Psoas muscle (tissue), 8 donors: ENCODE measurements at places on chromosomes 2 and 18. TPM values are rescaled to one million over a fixed set of nuclear protein-coding genes. Genes with fewer than 3 reads are reported as not detected.
A peak's percentile ranks its signal among the peaks of the same experiment; 100 is the strongest.

GRCh38 chr2:237096201-237096600 is 10.5 kb downstream of the COPS8 start:
- DNase-seq = no peak
- peaks cover 76% of the 10 kb centered on the region for H3K4me1 ChIP-seq
- H3K36me3 ChIP-seq = peaks cover 71% of the 10 kb centered on the region
- H3K27me3 ChIP-seq = no peaks in the 10 kb centered on the region

GRCh38 chr2:160719116-160719515 is 225.5 kb upstream of the RBMS1 start:
- H3K4me3 ChIP-seq = no peak overlapping the region
- no peaks in the 10 kb centered on the region for H3K36me3 ChIP-seq
- H3K27ac ChIP-seq = no peak overlapping the region
- no peaks in the 10 kb centered on the region for H3K4me1 ChIP-seq
- no peak for DNase-seq

- DNase-seq = no peak
- no peaks in the 10 kb centered on the region for H3K4me1 ChIP-seq
- no peak overlapping the region for H3K27ac ChIP-seq
- no peaks in the 10 kb centered on the region for H3K27me3 ChIP-seq
- no peaks in the 10 kb centered on the region for H3K36me3 ChIP-seq
- H3K4me3 ChIP-seq = no peak overlapping the region
Observed at GRCh38 chr2:76281156-76281841, 570.6 kb upstream of the GCFC2 start.

GRCh38 chr2:224412141-224413015 is 10.5 kb upstream of the FAM124B start:
- H3K4me3 ChIP-seq = peak overlapping the region; percentile 29
- peaks cover 9% of the 10 kb centered on the region for H3K4me1 ChIP-seq
- H3K27ac ChIP-seq = peak overlapping the region; percentile 64
- no peaks in the 10 kb centered on the region for H3K36me3 ChIP-seq
- no peaks in the 10 kb centered on the region for H3K27me3 ChIP-seq

- no peaks in the 10 kb centered on the region for H3K36me3 ChIP-seq
- no peak for DNase-seq
- no peaks in the 10 kb centered on the region for H3K4me1 ChIP-seq
- no peak overlapping the region for H3K4me3 ChIP-seq
- H3K27ac ChIP-seq = no peak overlapping the region
Observed at GRCh38 chr2:137002896-137003295, 237.6 kb downstream of the THSD7B start.

DNA sequence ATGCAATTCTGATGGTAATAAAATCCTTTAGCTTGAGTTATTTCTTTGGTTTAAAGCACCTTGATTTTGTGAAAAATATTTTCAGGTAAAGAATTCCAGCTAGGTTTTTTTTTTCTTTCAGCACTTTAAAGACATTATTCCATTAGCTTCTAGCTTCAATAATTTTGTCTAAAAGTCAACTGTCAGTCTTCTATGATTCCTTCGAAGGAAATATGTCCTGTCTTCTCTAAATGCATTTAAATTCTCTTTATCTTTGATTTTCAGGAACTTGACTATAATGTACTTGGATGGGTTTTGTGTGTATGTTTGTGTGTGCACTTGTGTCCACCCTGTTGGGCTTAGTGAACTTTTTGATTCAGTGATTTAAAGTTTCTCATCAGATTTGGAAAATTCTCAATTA is 4.7 kb downstream of the LONRF2 start:
- H3K4me1 ChIP-seq = peaks cover 7% of the 10 kb centered on the region
- H3K27me3 ChIP-seq = no peaks in the 10 kb centered on the region
- no peak for DNase-seq
- no peaks in the 10 kb centered on the region for H3K36me3 ChIP-seq

- H3K4me3 ChIP-seq = no peak overlapping the region
- no peak for DNase-seq
- no peaks in the 10 kb centered on the region for H3K4me1 ChIP-seq
Observed at GRCh38 chr18:39942702-39943101, 2012.3 kb upstream of the PIK3C3 start.

DNA sequence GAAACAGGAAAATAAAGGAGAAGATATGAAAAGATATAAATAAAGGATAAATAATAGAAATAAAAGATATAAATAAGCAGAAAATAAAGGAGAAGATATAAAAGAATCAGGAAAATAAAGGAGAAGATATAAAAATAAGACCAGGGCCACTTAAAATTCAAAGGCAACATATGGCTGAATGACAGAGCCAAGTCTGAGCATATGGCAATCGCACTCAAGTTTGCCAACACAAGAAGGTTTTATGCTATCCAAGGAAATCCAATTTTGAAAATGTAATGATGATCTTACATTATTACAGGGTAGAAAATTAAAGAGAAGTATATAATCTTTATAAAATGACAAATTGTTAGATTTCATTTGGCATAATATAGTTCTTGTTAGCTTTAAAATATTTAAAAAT is 33.6 kb downstream of the USP40 start:
- no peaks in the 10 kb centered on the region for H3K36me3 ChIP-seq
- DNase-seq = no peak
- no peak overlapping the region for H3K4me3 ChIP-seq
- no peak overlapping the region for H3K27ac ChIP-seq

- no peak overlapping the region for H3K4me3 ChIP-seq
- H3K27ac ChIP-seq = peak overlapping the region; percentile 2
- no peak for DNase-seq
- no peaks in the 10 kb centered on the region for H3K36me3 ChIP-seq
- H3K4me1 ChIP-seq = peaks cover 19% of the 10 kb centered on the region
- no peaks in the 10 kb centered on the region for H3K27me3 ChIP-seq
Observed at GRCh38 chr2:119308793-119309330, 57.8 kb downstream of the C2orf76 start.

DNA sequence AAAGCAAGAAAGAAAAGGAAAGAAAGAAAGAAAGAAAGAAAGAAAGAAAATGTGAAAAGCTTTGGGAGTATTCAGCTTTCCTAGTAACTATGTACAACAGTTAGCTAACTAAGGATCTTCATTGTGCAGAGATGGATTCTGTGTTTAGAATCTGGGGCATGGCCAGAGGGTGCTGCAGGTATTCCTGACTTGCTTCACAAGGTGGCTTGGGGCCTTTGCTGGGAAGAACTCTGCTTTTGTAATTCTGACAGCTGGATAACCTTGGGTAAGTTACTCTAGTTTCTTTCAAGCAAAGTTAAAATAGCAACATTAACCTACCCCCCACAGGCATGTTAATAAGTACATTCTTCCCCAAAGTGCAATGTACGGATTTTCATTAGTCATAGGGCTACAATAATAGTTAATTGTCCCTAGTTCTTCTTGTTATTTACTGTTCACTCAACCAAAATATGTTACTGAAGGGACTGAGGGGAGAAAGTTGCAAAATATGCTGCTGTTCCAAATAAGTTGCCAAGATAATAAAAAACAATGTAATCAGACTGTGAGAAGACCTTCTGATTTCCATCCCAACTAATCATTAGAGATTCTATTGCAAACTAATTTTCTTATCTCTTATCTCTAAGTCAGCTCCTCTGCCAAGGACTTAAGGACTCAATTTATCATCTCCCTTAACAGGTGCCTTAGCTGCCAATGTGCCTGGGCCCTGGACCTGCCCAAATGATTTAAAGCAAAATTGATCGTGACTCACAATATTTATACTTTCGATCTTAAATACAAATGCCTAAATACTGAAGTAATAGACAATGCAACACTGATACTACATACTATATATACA is 50.3 kb downstream of the SERPINB8 start:
- DNase-seq = no peak
- no peaks in the 10 kb centered on the region for H3K4me1 ChIP-seq
- no peaks in the 10 kb centered on the region for H3K27me3 ChIP-seq
- H3K36me3 ChIP-seq = no peaks in the 10 kb centered on the region
- H3K4me3 ChIP-seq = no peak overlapping the region
- no peak overlapping the region for H3K27ac ChIP-seq

- peaks cover 50% of the 10 kb centered on the region for H3K4me1 ChIP-seq
- no peak for DNase-seq
- no peak overlapping the region for H3K4me3 ChIP-seq
- H3K36me3 ChIP-seq = no peaks in the 10 kb centered on the region
- no peak overlapping the region for H3K27ac ChIP-seq
Observed at GRCh38 chr18:9156604-9157249, 20.1 kb downstream of the ANKRD12 start.

DNA sequence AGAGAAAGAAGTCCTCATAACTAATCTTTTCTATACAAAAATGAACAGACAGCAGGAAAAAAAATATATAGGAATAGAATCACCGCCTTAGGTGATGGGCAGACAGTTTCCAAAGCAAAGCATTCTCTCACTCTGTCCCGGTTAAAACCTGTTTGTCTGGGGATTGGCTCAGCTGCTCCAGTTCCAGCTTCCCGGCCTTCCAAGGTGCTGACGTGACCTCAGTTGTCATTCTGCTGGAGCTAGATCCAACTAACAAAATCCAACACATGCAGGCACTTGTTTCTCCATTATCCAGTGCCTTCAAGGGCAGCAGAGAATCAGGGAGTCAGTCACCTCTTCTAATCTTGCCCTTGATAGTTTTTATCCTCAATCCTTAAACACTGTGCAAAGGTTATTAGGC is 52.8 kb downstream of the IKZF2 start:
- no peak overlapping the region for H3K27ac ChIP-seq
- no peak for DNase-seq
- H3K4me1 ChIP-seq = peaks cover 54% of the 10 kb centered on the region
- H3K36me3 ChIP-seq = no peaks in the 10 kb centered on the region

DNA sequence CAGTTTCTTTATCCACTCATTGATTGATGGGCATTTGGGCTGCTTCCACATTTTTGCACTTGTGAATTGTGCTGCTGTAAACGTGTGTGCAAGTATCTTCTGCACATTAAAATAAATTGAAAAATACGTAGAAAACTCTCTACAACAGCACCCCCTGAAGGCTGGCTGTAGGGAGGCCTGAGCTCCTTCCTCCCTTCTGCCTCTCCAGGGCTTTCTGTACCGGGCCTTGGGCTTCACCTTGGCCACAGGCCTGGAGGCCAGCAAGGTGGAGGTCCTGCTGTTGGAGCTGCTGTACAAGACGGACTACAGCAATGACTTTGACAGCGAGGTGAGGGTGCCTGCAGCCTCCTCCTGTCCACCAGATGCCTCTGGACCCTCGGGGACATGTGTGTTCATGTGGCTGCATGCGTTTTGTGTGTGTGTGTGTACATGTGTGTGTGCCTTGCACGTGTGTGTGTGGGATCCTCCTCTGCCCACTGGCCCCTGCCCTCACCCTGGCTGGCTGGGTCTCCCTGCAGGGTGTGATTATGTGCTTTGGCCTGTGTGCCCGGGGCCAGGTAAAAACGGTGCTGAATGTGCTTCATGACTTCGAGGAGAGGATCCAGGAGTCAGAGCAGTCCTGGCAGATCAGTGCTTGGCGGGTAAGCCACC is 29.2 kb downstream of the MROH2A start:
- peaks cover 3% of the 10 kb centered on the region for H3K27me3 ChIP-seq
- H3K4me1 ChIP-seq = no peaks in the 10 kb centered on the region
- H3K4me3 ChIP-seq = no peak overlapping the region

DNA sequence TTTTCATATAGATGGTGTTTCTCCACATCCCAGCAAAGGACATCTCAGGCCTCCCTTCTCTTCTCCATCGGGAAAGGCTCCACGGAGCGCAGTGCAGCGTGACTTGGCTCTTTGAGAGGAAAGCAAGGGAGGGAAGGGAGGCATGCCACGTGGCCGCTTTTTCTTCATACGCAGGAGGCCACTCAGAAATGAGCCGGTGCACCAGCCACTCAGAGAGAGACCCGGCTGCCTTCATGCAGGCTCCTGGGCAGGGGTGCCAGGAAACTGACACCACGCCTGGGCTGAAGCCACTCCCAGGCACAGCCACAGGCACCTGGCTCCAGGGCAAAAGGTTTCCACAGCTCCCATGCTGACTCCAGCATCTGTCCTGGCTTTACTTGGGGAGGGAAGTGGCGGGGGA is 11.1 kb upstream of the LOXHD1 start:
- no peaks in the 10 kb centered on the region for H3K36me3 ChIP-seq
- H3K4me3 ChIP-seq = no peak overlapping the region
- H3K27me3 ChIP-seq = no peaks in the 10 kb centered on the region
- peak; percentile 27 for DNase-seq
- peak overlapping the region; percentile 25 for H3K27ac ChIP-seq

Gene LHCGR
- polyA plus RNA-seq = 0.04 TPM

Gene SULT1C2
- not detected for polyA plus RNA-seq

Gene CCDC85A
- polyA plus RNA-seq = 1.8 TPM

Gene NMS
- not detected for polyA plus RNA-seq

Gene ZNF396
- polyA plus RNA-seq = 0.52 TPM
